Tongue (tissue), 3 donors: ENCODE measurements at places on chromosomes 1 and 21.

GRCh38 chr1:247493106-247493505 is 35.2 kb upstream of the OR2B11 start:
- no peak for DNase-seq

DNA sequence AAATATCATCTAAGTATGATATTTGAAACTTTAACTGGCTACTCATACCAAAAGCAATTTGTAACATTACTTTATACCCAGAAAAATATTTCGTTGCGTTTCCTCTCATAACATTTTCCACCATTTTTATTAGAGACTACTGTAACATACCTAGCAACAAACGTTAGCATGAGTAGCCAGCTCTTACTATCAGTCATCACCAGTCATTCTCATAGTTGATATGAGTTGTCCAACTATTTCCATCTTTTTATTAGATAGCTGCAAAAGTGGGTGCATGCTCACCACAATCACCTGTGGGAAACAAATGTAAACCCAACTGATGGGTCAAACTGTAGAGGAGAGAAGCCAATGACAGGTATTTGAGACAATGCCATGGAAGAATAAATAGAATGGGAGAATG is 114.6 kb downstream of the AKT3 start:
- no peak for DNase-seq

- no peak for DNase-seq
Measured at GRCh38 chr1:93559045-93559444, 111.1 kb downstream of the FNBP1L start.

DNA sequence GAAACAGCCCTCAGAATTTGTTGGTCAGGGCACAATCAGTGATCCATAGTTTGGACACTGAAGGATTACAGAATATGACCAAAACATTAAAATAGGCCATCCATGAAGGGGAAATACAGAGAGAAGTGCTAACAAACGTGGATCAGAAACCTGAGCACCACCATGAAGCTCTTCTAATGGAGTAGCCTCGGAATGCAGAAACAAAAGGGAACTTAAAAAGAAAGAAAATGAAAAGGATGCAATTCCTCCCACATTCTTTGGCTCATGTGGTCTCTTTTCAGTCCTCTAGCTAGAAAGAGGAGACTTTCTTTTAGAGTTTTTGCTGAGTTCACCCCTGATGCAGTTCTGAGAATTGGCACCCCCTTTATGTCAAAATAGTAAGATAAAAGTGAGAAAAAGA is 989.8 kb upstream of the B3GALT2 start:
- no peak for DNase-seq

DNA sequence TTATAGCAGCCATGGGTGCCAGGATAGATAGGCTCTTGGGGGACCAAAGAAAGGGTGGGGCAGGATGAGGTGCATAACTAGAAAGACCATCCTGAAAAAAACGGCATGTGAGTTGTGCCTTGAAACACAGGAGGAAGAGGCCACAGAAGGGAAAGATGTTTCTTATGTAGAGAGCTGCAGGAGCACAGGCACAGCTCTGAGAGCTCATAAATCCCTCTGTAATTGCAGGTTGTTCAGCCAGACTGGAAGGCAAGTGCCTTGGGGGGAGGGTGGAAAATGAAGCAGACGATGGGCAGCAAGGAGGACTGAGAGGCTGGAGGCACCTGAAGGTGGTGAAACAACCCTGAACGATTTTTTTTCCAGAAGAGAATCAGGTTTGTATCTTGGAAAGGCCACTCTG is 170.7 kb downstream of the NR5A2 start:
- DNase-seq: no peak

DNA sequence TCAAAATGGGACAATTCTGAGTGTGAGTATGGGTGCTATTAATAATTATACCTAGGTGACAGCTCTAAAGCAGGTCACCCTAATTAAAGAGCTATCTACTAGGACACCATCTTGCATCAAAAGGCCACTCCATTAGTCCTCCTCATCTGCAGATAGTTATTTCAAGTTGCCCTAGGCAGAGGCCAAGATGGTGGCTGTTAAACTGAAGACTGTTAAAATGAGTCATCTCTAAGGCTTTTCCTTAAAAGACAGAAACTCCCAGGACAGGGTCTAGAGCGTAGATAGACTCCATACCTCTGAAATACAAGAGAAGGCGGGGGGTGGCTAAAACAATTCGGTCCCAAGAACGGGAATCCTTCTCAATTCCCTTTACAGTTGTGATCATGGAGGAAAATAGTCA is 4.5 kb upstream of the ZNF697 start:
- no peak for DNase-seq

DNA sequence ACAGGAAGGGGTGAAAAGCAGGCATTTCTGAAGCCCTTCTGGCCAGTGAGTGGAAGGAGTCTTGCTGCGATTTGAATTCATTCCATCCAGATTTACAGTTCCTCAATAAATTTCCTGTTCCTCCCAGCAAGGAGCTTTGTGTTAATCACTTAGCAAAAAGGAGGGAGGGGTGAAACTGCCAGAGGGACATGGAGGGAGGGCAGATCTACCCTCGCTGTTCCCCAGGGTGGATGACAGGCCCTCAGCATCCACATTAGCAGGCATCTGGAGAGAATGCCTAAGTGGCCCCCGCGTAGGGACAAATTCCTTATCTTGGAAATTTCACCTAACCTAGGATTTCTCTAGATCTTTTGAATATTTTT is 1.2 kb downstream of the ETV3 start:
- peak; percentile 10 for DNase-seq

DNA sequence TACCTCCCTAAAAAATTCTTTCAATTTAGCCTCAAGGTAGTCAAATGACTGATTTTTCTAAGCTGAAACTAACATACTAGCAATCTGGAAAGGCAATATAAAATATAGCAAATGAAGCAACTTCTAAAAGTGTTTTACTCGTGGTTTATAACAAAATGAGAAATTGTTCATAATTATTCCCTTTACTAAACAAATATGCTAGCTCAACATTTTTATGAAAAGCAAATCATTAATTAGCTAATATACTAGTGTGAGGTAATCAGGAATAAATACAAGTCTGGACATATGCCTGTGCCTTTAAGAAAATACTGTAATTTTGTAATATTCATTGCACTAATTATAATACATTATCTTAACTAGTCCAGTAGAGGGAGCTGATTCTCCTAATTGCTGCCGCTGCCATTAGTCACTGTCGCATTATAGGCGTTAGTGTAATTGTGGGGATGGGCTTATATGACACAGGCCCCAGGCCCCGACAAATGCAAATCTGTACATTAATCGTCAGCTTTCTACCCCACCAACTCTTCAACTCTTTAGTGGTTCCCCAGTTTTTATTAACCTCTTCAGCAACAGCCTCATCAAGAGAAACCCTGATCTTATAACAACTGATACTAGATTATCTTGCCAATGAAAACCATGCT is 160.9 kb downstream of the GABPA start:
- peak; percentile 68 for DNase-seq

DNA sequence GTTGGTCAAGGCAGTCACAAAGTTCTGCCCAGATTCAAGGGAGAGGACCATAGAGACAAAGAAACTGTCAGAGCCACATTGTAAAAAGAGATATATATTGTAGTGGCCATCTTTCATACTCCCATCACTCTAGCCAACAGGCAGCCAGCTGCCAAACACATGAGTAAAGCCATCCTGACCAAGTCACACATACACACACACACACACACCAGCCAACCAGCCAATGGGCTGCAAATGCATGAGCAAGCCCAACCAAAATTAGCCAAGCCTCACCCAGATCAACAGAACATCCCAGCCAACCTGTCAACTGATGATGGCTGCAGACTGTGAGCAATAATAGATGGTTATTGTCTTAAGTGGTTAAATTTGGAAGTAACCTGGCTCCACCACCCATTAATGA is 120.7 kb downstream of the SEC16B start:
- no peak for DNase-seq

GRCh38 chr1:37867784-37868183 is 8.4 kb upstream of the MTF1 start:
- DNase-seq: no peak

- no peak for DNase-seq
Measured at GRCh38 chr1:235945775-235946570, 79.3 kb upstream of the LYST start.

DNA sequence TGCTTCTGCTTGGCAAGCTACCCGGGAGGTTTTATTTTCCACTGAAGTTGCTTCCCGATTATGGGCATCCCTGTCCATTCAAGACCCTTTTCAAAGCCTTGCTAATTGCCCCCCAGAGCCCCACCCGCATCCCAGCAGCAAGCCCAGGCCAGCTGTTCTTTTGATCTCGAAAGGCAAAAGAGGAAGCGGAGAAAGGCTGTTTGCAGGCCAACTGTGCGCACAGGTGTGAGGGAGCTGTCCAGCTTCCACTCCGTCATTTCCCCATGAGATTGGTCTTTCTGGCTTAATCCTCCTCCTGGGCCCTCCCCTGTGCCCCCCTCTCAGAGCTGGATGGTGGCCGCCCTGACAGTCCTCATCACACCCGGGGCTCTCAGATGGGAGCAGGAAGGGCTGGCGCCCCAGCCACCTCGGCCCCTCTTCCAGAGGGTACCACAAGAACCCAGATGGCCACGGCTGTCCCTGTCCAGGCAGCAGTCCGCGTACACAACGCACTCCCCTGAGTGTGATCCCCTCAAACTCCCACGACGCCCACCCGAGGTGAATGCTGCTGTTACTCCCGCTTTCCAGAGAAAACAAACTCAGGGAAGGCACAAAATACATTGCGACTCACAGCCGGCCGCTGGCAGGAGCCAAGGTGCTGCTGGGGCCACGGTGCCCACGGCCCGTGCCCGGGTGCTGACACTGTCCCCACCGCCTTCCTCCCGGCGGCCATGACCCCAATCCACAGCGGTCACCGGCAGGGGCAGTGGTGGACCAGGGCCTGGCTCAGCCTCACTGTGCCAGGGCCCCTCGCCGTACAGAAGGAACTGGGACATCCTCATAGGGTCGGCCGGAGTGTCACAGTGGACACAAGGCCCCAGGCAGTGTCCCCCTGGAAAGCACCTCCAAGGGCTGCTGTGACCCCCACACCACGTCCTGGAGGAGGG is 121.9 kb downstream of the CRYAA start:
- DNase-seq: peak; percentile 88

- DNase-seq: no peak
Measured at GRCh38 chr1:108521990-108522393, 37.9 kb upstream of the EEIG2 start.

DNA sequence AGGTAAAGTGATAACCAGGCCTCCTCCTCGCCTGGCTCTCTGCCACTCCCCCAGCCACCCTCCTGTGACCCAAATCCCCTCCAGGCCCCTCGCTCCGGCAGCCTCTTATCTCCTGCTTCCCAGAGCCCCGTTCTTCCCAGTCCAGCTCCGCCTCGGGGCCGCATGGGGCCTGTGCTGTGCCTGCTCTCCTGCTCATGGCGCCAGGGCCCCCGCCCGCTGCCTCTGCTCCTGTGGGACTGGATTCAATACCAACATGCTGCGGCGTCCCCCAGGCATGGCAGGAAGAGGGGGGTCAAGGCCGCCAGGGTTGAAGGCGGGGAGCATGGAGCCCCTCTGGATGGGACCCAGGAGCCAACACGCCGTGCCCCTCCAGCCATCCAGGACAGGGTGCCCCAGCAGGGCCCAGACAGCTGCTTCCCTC is 213.0 kb upstream of the VAMP3 start:
- DNase-seq: no peak

GRCh38 chr1:119679223-119679622 is 31.2 kb upstream of the ZNF697 start:
- no peak for DNase-seq

GRCh38 chr1:87786861-87787545 is 458.3 kb downstream of the LMO4 start:
- no peak for DNase-seq

DNA sequence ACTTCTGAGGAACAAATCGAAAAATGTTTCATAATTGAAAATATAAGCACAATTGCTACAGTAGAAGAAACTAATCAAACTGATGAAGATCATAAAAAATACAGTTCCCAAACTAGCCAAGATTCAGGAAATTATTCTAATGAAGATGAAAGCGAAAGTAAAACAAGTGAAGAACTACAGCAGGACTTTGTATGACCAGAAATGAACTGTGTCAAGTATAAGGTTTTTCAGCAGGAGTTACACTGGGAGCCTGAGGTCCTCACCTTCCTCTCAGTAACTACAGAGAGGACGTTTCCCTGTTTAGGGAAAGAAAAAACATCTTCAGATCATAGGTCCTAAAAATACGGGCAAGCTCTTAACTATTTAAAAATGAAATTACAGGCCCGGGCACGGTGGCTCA is 30.6 kb downstream of the IFNAR1 start:
- DNase-seq: no peak

DNA sequence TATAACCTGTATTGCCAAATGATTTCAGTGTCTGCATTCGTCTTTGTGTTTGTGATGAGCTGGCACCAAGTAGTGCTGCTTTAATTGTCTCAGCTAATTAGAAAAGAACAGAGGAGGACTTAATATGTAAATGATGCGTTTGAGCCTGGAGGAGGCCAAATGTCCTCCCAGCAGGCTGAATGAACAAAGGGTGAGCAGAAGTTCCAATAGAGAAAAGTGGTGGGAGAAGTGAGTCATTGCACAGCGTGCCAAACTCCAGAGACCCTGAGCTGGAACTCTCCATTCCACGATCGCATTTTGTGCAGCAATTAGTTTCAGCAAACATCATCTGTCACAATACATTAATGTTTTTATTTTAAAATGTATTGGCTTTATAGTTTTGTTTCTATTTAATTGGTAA is 17.9 kb downstream of the ETV3L start:
- no peak for DNase-seq

DNA sequence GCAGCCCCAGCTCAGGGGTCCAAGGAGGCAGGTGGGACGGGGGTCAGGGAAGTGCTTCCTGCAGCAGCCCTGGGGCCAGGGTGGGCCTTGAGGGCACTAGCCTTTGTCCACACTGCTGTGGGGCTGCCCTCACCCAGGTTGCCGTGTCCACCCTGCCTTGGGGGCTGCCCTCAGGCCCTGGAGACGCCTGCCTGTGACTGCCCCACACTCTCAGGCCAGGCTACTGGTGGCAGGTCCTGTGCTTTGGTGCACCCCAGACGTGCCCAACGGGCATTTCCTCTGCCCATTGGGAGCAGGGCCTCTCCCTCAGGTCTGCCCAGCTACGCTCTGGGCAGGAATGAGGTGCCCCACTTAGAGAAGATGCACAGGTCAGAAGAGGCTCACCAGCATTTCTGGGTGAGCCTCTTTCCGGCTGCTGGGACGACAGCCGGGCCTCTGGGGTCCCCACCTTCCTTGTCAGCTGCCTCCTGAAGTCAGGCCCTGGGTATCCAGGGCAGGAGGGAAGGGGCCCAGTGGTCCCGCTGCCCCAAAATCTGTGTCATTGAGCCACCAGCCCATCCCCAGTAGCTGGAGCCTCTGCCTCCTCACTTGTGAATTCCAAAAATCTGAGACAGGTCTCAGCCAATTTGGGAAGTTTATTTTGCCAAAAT is 2.7 kb upstream of the MMEL1 start:
- DNase-seq: no peak
